ENCODE measurements at places on chromosomes 11 and 22.

DNA sequence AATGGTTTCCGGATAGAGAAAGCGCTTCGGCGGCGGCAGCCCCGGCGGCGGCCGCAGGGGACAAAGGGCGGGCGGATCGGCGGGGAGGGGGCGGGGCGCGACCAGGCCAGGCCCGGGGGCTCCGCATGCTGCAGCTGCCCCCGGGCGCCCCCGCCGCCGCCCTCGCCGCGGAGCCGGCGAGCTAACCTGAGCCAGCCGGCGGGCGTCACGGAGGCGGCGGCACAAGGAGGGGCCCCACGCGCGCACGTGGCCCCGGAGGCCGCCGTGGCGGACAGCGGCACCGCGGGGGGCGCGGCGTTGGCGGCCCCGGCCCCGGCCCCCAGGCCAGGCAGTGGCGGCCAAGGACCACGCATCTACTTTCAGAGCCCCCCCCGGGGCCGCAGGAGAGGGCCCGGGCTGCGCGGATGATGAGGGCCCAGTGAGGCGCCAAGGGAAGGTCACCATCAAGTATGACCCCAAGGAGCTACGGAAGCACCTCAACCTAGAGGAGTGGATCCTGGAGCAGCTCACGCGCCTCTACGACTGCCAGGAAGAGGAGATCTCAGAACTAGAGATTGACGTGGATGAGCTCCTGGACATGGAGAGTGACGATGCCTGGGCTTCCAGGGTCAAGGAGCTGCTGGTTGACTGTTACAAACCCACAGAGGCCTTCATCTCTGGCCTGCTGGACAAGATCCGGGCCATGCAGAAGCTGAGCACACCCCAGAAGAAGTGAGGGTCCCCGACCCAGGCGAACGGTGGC, 15.7 kb downstream of the PIK3IP1 start:
- no peak for DNase-seq

DNA sequence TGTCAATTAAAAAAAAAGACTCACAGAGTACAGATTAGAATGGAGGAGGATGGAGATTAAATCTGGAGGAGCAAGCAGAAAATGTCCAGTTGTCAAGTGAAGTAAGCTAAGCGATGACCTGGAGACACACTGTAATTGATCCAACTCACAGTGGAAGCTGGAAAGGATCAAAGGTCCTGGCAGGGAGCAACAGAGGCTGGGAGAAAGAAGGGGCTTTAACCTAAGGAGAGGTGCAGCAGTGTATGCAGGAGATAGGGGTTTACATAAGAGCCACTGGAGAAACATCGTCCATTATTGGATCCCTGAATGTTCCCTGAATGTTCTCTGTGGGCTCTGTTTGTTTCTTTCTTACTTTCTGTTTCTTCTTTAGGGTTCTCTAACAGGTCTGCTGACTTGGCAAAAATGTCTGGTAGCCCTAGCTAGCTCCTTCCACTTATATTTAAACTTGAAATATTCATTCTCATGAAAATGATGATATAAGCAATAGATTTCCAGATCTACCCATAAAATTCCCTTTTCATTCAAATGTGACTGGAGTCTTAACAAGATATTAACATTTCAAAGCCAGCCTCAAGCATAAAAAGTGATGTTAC, 30.1 kb upstream of the CAT start:
- DNase-seq, result no peak

DNA sequence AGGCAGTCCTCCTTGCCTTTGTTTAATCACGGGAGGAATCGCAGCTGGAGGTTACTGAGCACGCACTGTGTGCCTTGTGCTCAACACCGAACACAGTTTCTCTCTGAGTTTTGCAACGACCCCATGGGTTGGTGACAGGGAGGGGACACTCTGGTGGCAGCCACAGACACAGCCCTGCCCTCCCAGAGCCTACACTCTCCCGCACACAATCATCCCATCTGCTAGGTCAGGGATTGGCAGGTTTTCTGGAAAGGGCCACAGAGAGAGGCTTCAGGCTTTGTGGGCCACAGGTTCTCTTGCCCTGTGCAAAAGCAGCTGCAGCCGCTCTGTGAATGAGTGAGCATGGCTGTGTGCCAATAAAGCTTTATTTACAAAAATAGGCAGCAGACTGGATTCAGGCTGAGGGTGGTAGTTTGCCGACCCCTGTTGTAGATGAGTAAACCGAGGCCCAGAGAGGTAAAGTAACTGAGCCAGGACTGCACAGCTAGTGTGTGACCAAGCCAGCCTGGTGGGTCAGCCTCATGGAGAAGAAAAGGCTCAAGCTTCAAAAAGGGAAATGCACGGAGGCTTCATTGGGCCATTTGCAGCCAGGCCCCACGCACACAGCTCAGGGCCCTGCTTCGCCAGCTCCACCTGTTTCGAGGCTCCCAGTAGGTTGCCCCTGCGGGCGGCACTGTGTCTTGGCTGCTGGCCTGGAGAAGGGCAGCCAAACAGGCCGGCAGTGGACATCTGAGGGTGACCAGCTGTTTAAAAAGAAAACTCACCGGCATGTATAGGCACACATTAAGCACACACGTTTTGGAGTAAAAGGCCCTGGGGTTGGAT, 16.3 kb downstream of the LTO1 start:
- DNase-seq, result no peak

DNA sequence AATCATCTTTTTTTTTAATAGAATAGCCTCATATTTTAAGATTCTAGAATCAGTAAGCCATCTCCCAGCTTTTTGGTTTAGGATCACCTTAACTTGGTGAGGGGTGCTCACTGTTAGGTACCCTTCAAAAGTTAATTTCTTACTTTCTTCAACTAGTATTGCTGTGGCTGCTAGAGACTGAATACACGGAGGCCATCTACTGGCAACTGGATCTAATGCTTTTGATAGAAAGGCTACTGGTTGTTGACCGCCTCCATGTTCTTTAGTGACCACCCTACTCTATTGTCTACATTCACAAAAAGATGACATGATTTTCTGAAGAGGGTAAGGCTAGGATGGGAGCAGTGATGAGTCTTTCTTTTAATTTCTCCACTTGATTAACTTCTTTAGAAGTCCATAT, 16.7 kb upstream of the ALDH3B2 start:
- DNase-seq, result no peak

- DNase-seq, result no peak
Measured at GRCh38 chr22:42938976-42939375, 76.0 kb downstream of the PACSIN2 start.

DNA sequence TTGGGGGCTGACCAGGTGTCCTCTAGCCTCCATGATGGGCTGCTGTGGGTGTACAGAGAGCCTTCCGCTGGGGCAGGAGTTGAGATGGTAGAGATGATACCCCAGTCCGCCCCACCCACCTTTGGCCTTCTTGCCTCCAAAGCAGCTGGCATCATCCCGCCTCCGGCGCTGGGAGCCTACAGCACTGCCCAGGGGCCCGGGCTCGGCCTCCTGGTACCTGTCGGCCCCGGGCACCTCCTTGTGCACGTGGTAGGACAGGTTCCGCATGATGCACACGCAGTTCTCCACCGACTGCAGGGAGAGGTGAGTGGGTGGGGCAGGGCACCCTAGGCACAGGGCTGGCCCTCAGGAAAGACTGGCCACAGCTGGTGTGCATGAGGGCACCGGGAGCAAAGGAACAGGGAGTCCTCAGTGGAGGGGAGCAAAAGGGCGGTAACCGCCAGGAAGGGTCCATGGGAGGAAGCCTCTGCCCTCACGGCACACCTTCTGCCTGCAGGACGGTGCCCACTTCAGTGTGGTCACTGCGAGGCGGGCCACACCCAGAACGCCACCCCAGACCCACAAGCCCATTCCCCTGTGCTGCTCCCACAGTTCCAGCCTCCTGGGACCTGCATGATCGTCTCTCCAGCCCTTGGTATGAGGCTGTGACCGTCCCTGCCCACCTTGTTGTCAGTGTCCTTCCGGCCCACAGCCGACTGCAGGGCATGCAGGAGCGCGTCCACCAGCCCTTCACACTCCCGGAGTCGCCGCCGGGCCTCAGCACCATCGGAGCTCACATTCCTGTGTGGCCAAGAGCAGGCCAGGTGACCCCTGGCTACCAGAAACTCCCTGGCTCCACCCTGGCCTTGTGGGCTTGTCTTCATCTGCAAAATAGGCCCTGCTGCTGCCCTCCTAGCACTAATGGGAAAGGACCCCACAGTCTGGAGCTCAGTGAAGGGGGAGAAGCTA, 36.0 kb upstream of the TXNRD2 start:
- DNase-seq, result no peak

DNA sequence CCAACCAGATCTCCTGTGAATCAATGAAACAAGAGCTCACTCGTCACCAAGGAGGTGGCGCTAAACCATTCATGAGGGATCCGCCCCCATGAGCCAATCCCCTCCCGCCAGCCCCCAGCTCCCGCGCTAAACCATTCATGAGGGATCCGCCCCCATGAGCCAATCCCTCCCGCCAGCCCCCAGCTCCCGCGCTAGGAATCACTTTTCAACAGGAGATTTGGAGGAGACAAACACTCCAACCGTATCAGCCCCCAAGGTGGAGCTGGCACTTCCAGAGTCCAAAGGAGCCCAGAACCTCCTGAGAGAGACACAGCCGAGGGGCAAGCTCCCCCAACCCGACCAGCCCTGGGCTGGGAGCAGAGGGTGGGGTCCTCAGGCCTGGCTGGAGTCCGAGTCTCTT, 40.9 kb upstream of the PRR5 start:
- DNase-seq, result peak; percentile 45

- no peak for DNase-seq
Measured at GRCh38 chr11:114821621-114822412, 143.5 kb downstream of the NXPE2 start.

DNA sequence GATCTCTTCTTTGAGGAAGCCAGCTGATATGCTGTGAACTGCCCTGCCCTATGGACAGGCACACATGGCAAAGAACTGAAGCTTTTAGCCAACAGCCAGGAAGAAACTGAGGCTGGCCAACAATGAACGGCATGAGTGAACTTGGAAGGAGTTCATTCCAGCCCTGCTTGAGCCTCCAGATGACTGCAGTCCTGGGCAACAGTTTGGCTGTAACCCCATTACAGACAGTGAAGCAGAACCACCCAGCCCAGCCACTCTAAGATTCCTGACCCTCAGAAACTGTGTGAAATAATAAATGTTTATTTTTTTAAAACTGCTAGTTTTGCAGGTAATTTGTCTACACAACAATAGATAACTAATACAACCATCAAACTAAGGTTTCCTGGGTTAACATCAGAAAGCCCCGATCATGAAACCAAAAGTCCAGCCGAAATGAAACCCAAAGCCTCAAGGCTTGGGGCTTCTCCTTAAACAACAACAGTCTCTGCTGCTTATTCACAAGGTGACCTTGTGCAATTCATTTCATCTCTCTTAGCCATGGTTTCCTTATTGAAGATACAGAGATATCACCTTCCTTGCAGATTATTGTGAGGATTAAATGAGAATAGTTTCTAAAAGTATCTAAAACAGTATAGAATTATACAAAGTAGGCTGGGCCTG, 31.4 kb downstream of the PAK1 start:
- no peak for DNase-seq

GRCh38 chr11:36363361-36364268, 67.5 kb downstream of the PRR5L start:
- no peak for DNase-seq

DNA sequence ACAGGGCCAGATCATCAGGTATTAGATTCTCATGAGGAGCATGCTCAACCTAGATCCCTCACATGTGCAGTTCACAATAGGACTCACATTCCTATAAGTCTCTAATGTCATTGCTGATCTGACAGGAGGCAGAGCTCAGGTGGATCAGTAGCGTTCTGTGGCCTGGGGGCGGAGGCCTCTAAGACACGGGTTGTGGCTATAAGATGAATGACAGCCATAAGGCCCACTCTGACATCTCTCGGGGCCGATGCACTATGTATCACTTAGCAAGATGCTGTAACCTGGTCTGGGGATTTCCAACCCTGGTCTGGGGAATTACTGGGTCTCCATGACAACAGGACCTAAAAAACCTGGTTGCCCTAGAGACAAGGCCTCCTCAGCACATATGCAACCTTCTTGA, 932.7 kb downstream of the TBC1D22A start:
- no peak for DNase-seq

GRCh38 chr11:1882265-1883238, 9.1 kb downstream of the PRR33 start:
- DNase-seq, result peak; percentile 62

DNA sequence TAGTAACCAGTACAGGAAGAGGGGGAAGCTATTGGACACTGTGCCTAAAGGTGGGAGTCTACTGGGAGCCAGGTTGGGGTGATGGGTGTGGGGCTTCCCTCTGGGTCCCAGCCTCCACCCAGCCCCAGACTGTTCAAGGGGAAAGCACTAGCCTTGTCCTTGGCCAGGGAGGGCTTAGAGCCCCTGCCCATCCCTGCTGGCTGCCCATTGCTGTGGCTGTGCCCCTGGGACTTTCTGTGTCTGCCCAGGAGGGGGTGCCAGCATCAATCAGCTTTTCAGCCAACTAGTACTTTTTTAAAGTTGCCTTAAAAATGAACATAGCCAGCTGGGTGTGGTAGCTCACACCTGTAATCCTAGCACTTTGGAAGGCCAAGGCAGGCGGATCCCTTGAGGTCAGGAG, 19.9 kb downstream of the INCENP start:
- no peak for DNase-seq

DNA sequence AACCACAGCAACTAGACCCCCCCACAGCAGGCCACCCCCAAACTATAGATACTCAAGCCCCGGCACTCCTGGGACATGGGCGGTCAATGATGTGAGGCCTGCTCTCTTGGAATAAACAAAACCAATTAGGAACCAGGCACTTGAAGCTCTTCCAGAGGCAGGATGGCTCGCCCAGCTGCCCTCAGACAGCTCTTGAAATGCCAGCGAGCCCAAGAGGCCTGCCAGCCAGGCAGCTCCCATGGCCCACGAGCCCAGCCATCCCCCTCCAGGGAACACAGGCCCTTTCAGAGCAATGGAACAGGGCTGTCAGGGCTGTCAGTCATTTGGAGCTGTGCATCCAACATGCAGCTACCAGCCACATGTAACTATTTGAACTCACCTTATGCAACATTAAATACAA, 34.0 kb upstream of the TFIP11 start:
- DNase-seq, result no peak

DNA sequence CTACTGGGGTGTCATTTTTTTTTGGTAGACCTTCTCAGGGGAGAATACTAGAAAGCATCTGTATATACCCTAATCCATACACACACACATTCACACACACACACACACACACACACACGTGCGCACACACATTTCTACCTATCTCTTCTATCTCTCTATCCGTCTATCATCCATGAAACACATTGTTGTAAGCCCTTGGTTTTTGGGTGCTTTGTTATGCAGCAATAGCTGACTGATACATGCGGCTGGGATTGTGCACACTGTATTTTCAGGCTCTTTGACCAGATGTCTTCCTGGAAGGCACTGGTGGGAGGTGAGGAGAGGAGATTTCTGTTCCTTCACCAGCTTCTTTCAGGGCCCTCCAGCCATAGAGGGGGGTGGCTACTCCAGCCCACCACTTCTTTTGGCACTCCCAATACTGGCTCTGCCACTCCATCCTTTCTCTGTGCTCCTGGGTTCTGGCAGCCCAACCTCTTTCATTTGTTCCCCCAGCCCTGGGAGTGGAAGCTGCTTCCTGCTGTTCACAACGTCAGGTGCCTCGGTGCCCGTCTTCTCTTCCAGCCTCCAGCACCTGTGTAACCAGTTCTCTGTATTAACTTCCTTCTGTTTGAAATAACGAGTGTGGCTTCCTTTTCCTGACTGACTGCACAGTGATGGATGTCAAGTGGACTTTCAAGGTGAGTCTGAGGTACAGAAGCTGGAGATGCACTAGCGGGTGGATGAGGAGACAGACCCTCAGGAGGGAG, 12.4 kb upstream of the MUC2 start:
- DNase-seq, result no peak

GRCh38 chr11:87022254-87022653, 15.5 kb upstream of the TMEM135 start:
- DNase-seq, result no peak

GRCh38 chr22:22213231-22213630, 31.4 kb upstream of the VPREB1 start:
- no peak for DNase-seq

GRCh38 chr11:66189031-66189745, 79.3 kb upstream of the RAB1B start:
- no peak for DNase-seq
